NCI-H187 (cell line): ENCODE measurements at places on chromosomes 2 and 18.

- DNase-seq, result no peak
Observed at GRCh38 chr18:50138181-50139064, 56.5 kb downstream of the MYO5B start.

DNA sequence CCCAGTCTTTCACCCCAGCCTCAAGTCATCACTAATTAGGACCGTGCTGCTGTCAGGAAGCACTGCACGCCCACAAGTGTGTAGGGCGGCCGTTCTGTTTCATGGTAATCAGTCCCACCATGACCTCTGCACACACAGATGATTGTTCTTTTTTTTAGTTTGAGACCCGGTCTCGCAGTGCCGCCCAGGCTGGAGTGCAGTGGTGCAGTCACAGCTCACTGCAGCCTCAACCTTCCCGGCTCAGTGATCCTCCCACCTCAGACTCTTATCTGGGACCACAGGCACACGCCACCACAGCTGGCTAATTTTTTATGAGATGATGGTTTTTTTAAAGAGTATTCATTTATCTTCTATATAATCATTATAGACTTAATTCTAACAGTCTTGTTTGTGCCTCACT lies 1.8 kb upstream of the IAH1 start:
- no peak for DNase-seq

GRCh38 chr2:172211512-172211911 lies 108.8 kb upstream of the DLX2 start:
- no peak for DNase-seq

GRCh38 chr2:155663265-155663664 lies 669.3 kb downstream of the NR4A2 start:
- DNase-seq, result no peak

DNA sequence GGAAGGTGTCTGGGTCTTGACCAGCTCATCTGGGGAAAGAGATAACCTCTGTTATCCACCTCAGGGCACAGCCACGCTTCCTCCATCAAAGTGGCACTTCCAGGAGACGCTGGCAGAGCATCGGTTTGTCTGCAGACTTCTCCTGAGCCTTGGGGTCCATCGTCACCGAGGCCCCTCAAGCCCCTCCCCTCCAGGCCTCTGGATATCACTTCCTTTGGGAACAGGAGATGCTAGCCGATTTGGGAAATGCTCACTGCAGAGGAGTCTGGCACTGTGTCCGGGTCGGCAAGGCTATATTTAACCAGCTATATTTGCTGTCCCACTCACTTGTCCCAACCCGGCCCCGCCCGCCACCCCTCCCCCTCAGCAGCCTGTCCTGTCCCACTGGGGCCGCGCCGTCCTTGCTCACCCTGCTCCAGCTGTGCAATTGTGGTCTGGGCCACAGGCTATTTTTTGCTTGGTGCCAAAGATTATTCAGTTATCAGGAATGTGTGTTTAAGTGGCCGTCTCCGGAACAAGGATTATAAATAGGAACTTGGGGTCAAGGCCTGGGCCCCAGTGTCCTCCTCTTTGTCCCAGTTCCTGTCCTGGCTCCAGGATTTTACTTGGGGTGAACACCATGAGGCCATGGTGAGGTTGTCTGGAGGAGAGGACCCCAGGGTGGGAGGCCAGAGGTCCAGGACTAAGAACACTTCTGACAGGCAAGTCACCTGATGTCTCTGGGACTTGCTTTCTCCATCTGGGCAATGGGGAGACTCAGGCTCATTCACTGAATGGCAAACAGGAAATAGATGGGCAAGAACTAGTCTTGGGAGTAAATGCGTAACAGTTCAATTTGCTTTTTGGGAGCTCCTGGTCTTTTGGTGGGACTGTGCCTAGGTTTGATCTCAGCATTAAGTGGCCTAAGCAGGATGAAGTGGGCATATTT lies 263.6 kb downstream of the DYSF start:
- no peak for DNase-seq

DNA sequence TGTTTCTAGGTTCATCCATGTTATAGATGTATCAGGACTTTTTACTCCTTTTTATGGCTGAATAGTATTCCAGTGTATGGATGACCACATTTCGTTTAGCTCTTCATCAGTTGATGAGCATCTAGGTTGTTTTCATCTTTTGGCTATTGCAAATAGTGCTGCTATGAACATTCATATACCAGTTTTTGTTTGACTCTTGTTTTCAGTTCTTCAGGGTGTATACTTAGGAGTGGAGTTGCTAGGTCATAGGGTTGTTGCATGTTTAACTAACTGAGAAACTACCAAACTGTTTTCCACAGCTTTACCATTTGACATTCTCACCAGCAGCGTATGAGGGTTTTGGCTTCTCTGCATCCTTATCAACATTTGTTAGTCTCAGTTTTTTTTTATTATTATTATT lies 25.8 kb upstream of the NAPG start:
- no peak for DNase-seq

DNA sequence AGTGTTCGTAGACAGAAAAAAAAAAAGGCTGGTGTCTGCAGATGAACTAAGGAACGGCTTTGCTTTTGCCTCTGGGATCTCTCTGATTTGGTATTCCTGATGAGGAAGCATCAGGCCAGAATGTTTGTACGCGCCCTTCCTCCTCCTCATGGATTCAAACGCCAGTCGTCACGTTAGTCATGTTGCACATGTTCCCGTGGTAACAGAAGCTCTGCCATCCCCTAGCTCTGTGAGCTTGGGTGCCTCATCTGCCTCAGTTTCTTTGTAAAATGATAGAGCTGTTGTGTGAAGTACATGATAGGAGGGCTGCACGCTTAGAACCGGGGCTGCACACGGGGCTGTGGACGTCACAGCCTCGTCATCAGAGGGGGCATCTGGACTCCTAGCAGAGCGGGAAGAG lies 47.0 kb downstream of the TSHZ1 start:
- no peak for DNase-seq

DNA sequence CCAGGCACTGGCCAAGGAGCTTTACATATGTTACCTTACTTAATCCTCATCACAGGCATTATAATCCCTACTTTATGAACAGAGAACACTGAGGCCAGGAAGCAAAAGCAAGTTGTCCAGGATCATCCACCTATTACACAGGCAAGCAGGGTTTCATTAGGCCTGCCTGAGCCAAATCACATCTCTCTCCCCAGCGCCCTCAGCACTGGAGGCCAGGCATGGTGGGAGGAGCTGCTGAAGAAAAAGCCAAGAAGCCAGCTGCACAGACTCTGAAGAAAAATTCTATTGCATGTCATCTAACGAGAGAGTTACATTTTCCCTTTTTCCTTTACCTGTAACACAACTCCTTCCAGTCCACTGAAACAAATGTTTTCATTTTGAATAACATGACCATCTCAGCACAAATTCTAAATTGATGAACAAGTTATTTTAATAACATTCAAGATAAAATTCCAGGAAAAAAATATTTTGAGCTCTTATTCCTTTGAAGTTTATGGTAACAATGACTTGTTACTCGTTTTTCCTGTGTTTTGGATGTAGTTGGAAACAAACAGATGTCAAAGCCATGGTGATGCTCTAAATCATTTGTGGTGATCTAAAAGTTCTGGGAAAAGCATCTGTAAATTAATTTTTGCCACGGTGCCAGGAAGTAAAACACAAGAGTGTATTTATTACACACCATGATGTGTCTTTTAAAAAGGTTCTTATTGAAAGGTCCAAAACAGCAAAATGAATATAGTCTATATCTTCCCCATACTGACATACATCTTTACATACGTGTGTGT lies 139.0 kb upstream of the ITGB6 start:
- no peak for DNase-seq
